A549 treated with Mapracorat at 1 μM for 4 hours (cell line): ENCODE measurements at places on chromosomes 3 and 15. TPM values are rescaled to one million over a fixed set of nuclear protein-coding genes. Genes with fewer than 3 reads are reported as not detected.

PPM1M gene
- total RNA-seq: 4.0 to 4.9 TPM (median 4.5 TPM) in 5 replicates

HYAL3 gene
- 7.0 to 10.7 TPM (median 9.1 TPM) in 5 replicates for total RNA-seq

STRA6 gene
- 52.1 to 86.8 TPM (median 69.6 TPM) in 5 replicates for total RNA-seq

CP gene
- total RNA-seq: 4.5 to 7.7 TPM (median 5.5 TPM) in 5 replicates

GCSAM gene
- total RNA-seq: not detected in 5 replicates

GALNT15 gene
- total RNA-seq: 0.03 to 0.27 TPM (median 0.13 TPM) in 4 of 5 replicates, not detected in the other

GPR156 gene
- 0.35 to 0.56 TPM (median 0.44 TPM) in 5 replicates for total RNA-seq

IVD gene
- 10.7 to 14.2 TPM (median 12.5 TPM) in 5 replicates for total RNA-seq

CPN2 gene
- total RNA-seq: not detected in 5 replicates

FETUB gene
- total RNA-seq: 0.10 to 0.35 TPM (median 0.23 TPM) in 5 replicates

XCR1 gene
- not detected in 5 replicates for total RNA-seq

MYLK gene
- total RNA-seq: 13.4 to 18.6 TPM (median 16.7 TPM) in 5 replicates

MYRIP gene
- total RNA-seq: not detected in 5 replicates
